ENCODE measurements at places on chromosomes 4 and X.

DNA sequence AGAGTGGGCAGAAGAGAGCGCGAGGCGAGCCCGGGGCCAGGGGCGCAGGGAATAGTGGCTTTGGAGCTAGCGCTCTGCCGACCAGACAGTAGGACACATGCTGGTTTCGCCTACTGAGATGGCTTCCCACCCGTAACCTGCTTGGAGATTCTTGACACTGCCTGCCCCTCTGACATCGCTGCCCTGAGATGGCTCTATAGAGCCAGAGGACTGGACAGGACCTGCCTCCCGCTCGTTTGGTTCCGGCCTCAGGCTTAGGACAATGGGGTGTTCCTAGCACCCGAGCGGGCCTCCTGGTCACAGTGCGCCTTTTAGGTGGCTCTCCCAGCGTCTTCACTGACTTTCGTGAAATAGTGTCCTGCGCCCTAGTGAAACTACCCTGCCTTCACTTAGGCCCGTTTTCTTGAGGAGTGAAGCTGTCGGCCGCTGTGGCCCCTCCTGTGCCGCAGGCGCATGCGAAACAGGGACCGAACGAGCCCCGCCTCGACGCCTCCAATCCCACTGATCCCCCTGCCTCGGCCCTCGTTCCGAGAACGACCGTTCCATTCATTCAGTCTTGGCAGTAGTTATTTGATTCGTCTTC, 608 bp downstream of the TAF1 start:
- peak; percentile 91 for DNase-seq

- DNase-seq, result no peak
Measured at GRCh38 chr4:159297091-159297490, 194.2 kb downstream of the RAPGEF2 start.

DNA sequence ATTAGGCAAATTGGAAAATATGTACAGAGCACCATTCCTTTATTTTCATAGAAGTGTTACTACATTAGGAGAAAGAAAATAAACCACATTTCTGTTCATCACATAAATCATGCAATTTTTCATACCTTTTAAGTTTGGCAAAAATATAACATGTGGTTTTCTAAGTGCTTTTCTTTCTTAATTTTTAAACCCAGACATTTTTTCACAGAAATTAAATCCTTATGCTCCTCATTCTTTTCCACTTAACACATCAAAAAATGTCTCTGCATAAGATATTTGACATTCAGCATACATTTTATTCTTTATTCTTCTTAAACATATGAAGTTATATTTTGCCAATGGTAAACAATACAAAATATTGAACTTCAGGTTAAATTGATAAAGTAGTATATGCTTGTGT, 826.6 kb upstream of the SLIT2 start:
- DNase-seq, result no peak

- no peak for DNase-seq
Measured at GRCh38 chr4:150130933-150131332, 52.7 kb downstream of the DCLK2 start.

DNA sequence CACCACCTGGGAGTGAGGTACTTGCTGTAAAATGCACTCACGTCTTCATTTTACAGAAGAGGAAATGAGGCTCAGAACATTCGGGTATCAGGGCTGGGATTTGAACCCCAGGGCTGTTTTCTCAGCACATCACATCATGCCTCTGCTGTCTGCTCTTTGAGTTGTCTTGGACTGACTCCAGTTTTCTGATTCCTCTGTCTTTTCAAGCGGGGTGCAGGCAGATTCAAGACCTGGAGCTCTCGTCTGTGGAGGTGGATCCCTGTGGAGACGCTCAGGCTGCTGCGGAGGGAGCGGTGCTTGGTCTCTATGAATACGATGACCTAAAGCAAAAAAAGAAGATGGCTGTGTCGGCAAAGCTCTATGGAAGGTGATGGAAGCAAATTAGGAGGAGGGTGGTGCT, 6.3 kb downstream of the LAP3 start:
- no peak for DNase-seq

DNA sequence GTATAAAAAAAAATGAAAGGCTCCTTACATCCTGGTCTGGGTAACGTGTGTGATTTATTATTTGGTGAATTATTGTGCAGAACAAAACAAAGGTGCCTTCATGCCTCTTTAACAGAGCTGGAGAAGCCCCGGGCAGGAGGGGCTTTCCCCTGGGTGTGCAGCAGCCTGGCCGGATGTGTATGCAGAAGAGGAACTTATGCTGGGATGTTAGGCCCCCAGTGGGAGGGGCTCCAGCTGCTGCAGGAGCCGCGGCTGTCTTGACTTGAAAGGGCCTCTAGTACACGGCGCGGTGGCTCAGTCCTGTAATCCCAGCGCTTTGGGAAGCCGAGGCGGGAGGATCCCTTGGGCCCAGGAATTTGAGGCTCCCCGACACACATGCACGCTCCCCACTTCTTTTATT, 16.0 kb downstream of the CCNQ start:
- no peak for DNase-seq

DNA sequence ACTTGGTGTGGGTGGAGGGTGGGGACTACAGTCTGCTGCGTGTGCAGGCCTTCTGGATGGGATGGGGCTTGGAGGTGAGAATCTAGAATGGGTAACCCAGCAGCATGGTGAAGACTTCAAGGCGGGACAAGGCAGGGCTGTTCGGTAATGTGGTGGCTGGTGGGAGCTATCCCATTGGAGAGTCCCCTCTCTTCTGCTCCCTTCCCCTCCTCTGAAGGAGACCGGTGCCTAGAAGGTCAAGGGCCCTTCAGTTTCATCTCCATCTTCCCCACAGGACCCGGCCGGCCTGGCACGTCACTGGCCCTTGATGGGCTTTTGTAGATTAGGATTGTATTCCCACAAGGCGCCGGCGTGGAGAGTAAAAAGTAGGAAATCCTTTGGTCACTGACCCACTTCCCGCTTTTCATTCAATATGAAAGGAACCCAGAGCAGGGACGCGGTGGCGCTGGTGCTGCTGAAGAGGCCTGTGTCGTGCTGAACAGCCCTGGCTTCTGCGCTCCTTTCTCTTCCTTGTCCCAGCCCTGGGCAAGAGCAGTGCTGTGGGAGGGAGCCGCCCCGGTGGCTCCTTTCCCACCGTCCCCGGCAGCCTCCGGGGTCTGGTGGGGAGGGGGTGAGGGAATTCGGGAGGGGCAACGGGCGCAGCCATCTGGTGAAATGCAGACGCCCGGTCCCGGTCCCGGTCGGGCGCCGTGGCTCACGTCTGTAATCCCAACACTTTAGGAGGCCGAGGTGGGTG, 7.3 kb upstream of the HMGB3 start:
- DNase-seq, result peak; percentile 79

DNA sequence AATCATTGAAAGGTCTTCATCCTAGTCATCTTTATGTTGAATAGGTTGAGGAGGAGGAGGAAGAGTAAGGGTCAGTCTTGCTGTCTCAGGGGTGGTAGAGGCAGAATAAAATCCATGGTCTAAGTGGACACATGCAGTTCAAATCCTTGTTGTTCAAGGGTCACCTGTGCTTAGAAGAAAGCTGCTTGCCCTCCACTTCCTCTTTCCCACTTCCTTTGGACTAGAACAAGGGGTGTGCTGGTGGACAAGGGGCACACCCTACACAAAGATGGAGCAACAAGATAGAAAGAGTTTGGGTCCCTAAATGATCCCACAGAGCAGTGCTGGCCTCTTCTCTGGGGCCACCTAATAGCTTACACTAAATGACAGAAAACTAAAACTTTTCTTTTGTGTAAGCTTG, 47.9 kb downstream of the HSD17B13 start:
- no peak for DNase-seq

DNA sequence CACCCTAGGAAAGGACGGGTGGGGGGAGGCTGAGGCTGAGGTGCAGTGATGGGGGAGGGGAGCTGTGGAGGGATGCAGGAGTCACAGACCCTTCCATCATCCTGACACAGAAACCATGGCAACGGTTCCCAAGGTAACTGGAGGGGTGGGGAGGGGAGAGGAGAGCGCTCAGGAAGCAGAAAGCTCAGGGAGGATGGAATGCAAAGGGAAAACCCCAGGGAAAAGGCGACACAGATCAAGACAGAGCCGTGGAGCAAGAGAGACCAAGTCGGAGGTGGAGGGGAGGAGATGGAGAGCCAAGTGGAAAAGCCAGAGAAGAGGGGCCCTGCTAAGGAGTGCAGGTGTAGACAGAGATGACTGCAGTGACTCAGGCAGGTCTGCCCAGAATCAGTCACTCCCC, 14.5 kb downstream of the L1CAM start:
- DNase-seq, result no peak

- no peak for DNase-seq
Measured at GRCh38 chrX:17531500-17531899, 156.5 kb downstream of the NHS start.

DNA sequence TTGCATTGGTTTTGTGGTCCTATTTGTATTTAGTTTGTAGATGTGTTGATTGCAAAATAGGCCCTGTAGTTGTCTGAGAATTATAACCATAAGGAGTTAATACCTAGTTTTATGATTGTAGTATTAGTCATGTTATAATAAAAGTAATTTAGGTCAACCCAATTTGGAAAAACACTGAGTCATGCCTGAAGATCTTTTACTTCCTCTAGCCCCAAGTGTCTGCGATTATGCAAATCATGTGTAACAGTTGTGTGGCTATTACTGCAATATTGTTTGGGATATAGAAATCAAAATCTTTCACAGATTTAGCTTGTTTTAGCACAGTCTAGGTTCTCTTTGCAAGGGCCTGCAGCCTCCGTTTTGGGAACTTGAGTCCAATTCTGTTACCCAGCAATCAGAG, 12.6 kb downstream of the SRD5A3 start:
- no peak for DNase-seq

GRCh38 chr4:186032259-186032658, 36.7 kb upstream of the TLR3 start:
- no peak for DNase-seq

DNA sequence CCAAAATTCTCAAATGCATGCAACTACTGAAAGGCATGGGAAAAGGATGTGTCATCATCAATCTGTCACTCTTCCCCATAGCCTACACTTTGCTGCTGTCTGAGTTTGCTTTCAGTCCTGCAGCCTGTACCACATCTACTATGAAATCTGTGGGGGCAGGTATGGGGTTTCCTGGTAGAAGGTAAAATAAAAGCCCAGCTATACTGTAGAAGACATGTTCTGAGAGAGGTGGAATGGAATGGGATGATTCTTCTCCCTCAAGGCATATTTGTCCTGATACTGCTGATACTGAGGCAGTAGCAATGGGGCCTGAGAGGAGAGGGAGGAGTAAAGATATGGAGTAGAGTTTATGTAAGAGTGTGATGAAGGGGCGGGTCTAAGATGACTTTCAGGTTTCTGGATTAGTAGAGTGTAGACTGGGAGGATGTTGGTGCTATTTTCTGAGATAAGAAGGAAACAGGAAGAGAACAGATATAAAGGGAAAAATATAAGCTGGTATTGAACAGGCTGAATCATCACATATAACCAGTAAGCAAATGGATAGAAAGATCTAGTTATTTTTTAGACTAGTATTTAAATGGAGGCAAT, 38.7 kb upstream of the GYPA start:
- DNase-seq, result no peak

DNA sequence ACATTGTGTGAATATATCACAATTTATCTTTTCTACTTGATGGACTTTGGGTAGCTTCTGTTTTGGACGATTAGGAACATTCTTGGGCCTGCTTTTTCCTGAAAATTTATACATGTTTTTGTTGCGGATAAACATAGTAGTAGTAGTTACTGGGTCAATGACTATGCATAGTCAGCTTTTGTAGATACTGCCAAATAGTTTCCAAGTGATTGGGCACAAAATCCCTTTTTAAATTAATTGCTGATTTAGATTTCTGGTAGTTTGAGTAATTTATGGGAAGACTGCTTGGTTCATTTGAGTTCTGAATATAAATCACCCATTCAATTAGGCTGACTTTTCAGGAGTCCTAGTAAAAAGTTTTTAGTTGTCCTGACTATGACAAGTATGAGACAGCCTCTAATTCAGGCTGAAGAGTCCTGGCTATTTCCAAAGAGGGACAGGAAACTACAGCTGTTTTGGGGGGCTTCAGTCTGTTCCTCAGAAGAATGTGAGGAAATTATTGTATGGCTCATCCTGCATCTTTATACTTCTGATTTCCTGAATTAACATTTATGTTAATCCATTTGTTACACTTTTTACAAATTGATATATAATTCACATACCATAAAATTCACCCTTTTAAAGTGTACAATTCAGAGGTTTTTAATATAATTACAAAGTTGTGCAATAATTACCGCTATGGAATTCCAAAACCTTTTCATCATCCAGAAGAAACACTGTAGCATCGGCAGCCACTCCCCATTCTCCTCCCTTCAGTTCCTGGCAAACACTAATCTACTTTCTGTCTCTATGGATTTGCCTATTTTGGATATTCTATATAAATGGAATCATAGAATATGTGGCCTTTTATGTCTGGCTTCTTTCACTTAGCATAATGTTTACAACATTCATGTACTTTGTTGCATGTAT, 14.2 kb downstream of the LRP2BP start:
- DNase-seq, result no peak

DNA sequence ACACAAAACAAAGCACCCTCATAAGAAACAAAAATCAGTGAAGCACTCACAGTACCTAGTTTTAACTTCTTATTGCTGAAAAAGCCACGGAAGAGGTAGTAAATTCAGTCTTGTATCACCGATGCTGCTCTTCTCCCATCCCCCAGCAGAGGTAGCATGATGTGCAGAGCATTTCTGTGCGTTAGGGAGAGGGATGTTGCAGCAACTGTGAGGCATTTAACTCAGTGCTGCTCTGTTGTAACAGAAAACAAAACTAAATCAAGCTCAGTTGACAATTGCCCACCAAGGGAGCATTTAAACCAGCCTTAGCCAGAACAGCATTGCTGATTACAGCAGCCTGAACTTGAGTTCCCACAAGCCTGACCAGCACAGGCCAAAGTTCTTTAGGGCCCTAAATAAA, 1279.7 kb upstream of the ADGRL3 start:
- DNase-seq, result no peak
